Chondrocyte (in vitro differentiated cells): ENCODE measurements at places on chromosomes 4 and X. TPM values are rescaled to one million over a fixed set of nuclear protein-coding genes. Genes with fewer than 3 reads are reported as not detected.

The SLC7A11 gene
- 5.6 to 31.5 TPM (median 29.7 TPM) in 3 replicates for total RNA-seq

- peaks cover 1% of the 10 kb centered on the region for H3K36me3 ChIP-seq
- no peak overlapping the region for H3K4me3 ChIP-seq
- DNase-seq, result no peak
- H3K27ac ChIP-seq, result no peak overlapping the region
- H3K4me1 ChIP-seq, result peaks cover 9% of the 10 kb centered on the region
- no peaks in the 10 kb centered on the region for H3K27me3 ChIP-seq
These were observed 18.8 kb downstream of the SRPX2 start for GRCh38 chrX:100662796-100663195.

The CACNA1F gene
- not detected in 3 replicates for total RNA-seq

DNA sequence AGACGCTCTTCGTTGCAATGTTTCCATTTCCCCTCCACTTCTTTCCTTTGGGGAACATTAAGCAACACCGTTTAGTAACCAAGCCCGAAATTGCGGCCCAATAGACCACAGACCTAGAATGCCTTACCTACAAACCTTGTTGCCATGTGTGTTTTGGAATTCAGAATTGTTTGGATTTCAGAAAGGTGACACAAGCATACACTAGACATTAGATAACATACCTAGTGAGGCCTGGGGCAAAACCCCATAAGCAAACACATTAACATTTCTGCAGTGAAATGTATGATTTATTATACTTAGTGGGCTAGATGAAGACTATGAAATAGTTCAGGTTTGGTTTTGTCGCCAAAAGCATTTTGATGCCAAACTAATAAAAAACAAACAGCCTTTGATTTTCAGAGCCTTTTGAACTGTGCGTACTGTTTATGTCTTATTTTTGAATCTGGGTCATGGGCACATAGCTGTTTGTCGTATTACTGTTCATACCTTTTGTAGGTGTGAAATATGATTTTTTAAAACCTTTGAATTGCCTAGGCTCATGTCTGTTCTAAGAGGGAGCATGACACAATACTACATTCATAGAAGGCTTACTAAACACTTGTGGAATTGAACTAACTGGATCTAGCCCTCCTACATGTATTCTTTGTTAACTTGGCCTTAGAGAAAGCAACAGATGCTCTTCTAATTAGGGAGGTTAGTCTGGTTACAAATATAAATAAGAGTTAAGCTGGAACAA is 88.6 kb upstream of the TMEM164 start:
- no peak overlapping the region for H3K27ac ChIP-seq
- no peaks in the 10 kb centered on the region for H3K36me3 ChIP-seq
- no peak overlapping the region for H3K4me3 ChIP-seq
- no peak for DNase-seq

DNA sequence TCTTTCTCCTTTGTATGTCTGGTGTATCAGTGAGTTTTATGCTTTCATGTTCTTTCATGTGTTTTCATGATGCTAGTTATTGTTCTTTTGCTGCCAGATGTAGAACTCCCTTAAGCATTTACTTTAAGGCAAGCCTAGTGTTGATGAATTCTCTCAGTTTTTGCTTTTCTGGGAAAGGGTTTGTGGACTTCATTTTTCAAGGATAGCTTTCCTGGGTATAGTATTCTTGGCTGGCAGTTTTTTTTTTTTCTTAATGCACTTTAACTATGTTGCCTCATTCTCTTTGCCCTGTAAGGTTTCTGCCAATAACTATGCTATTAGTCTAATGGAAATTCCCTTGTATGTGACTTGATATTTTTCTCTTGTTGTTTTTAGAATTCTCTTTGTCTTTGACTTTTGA is 77.1 kb downstream of the GPAT3 start:
- no peak overlapping the region for H3K27ac ChIP-seq
- H3K4me1 ChIP-seq, result peaks cover 7% of the 10 kb centered on the region
- DNase-seq, result no peak
- no peak overlapping the region for H3K4me3 ChIP-seq

DNA sequence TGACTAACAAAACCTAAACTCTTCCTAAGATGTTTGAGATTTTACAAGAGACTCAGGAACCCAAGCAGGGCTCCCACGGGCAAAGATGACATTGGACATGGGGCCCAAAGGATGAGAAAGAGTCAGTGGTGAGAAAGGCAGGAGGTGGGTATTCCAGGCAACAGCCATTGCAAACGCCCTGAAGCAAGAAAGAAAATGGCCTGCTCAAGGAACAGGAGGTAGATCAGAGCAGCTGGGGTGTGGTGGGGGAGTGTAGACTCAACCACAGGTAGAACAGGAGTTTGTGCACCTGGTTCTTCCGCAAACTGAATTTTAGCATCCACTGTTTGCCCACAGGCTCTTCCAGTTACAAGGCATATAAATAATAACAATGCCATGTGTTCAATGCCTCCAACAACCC is 3.3 kb downstream of the PPP2R2C start:
- H3K4me3 ChIP-seq, result no peak overlapping the region
- H3K27me3 ChIP-seq, result peaks cover 67% of the 10 kb centered on the region
- H3K27ac ChIP-seq, result no peak overlapping the region
- no peak for DNase-seq
- H3K4me1 ChIP-seq, result peaks cover 8% of the 10 kb centered on the region
- H3K36me3 ChIP-seq, result no peaks in the 10 kb centered on the region

The MAMLD1 gene
- total RNA-seq, result 6.0 to 9.3 TPM (median 8.8 TPM) in 3 replicates

The RS1 gene
- not detected in 3 replicates for total RNA-seq

DNA sequence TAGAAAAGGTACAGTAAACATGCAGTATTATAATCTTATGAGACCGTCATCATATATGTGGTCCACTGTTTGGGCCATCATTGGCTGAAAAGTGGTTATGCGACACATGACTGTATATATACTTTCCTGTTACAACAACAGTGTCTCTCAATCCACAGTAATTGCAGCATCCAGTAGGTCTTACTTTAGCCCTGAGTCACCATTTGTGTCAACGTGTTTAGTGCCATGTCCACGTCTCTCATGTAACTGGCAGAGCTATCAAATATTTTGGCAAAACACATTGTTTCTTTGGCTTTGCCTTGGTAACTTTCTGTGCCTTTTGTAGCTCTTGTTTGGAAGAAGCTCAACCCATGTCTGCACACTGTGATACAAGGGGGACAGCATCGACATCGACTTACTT is 73.8 kb downstream of the CD38 start:
- H3K27ac ChIP-seq, result no peak overlapping the region
- H3K4me1 ChIP-seq, result peaks cover 8% of the 10 kb centered on the region
- no peaks in the 10 kb centered on the region for H3K36me3 ChIP-seq
- DNase-seq, result no peak

GRCh38 chr4:85788604-85789003 is 313.7 kb downstream of the ARHGAP24 start:
- no peak overlapping the region for H3K4me3 ChIP-seq
- no peaks in the 10 kb centered on the region for H3K27me3 ChIP-seq
- H3K4me1 ChIP-seq, result peaks cover 95% of the 10 kb centered on the region
- H3K27ac ChIP-seq, result no peak overlapping the region
- no peak for DNase-seq
- H3K36me3 ChIP-seq, result no peaks in the 10 kb centered on the region
